ENCODE measurements at places on chromosomes 6 and 20.

DNA sequence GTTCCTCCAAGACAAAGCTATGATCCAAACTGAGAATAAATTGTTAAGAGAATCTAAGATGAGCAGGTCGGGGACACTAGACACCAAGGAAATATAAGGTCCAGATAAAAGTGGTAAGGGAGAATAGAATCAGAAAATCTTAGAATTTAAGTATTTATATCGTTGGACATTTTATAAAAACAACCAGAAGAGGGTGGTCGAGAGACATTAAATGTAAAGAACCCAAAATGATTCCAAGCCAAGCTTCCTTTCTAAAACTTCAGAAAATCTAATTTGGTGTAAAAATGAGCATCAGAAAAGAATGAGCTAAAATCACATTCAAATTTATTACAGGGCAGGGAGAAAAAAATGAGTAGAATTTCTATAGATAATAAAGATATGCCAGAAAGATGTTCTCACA lies 97.8 kb upstream of the OGFRL1 start:
- DNase-seq, result no peak

DNA sequence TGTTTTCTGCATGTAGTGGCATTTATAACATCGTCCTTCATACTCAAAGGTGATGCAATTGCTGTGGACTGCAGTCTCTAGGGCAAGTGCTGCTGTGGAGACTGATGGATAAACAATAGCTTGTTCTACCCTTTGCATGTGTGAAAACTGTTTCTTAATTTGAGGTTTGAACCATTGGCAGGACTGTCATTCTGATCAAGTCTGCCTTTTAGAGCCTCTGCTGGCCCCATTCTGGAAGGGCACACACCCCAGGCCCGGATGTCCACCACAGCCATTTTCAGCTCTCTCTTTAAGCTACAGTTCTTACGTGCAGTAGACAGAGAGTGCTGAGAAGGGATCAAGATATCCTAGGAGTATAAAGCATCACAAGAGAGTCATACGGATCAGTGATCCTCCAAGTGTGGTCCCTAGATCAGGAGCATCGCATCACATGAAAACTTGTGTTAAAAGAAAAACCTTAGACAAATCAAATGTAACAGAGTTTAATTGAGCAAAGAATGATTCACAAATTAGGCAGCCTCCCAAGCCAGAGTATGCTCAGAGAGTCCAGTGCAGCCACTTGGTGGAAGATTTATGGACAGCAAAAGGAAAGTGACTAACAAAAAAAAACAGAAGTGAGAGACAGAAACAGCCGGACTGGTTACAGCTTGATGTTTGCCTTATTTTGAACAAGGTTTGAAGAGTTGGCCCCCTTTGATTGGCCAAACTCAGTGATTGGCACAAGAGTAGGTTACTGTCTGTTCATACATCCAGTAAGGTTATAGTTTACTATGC lies 52.0 kb downstream of the FRK start:
- DNase-seq, result no peak

DNA sequence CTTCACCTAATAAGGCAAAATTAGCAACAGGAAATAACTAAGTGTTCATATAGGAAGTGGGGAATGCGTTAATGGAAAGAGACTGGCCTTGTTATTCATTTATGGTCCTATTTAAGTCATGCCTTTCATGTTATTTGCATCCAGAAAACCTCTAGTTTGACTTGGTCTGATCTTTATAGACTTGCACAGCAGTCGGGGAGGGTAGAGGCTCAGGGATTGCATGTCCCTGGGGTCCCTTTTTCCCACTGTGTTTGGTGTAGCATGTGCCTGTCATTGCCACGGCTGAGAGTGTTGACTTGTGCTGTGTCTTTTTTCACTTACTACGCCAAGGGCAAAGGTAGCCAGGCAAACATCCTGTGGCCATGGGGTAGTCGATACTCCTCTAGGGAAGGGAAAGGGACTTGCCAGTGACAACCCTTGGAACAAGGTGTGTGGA lies 105.4 kb upstream of the RIN2 start:
- DNase-seq, result no peak

DNA sequence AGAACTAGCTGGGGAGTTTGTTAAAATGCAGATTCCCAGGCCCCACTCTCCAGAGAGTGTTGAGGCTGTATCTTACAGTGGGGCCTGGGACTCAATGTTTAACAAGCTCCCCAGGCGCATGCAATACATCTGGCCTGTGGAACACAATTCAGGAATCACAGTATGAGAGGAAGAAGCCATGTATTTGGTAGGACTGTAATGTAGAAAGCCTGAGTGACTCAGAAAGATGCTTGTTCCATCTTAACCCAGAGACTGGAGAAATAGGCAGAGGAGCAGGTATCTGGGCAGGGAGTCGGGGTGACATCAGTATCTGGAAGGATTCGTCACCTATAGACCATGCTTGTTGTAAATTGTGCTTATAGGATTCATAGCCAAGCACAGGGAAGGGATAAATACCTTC lies 90.5 kb downstream of the UNC5CL start:
- DNase-seq, result no peak

DNA sequence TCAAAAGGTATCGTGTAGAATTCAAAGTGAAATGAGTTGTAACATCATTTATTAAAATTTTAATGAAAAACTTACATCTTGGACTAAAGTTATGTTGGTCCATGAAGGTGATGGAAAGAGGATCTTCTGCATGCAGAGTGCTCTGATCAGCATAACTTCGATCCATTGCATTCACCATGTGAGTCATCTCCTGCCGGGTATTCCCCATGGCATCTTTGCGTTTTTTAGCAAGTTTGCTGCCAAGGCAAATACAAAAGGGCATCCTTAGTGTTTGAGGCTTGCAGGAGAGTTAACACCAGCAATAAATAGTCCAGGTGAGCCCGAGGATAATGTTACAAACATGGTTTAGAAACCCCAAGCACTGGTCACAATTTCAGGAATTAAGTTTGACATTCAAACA lies 104.2 kb upstream of the THEMIS start:
- peak; percentile 35 for DNase-seq

DNA sequence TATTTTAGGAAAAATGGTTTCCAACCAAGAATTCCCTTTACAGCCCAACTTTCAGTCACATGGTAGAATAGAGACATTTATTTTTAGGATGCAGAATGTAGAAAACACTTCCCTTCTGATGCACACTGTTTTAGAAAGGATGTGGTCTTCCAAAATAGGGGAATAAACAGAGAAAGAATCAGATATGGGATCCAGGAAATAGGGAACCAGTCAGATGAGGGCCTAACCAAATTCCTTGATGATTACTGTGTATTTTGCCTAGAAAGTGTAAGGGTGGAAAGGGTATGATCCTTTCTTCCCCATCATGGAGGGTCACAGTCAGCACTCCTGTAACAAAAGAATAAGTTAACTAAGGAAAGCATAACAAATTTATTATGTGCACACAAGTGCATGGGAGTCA lies 27.4 kb downstream of the SLX4IP start:
- DNase-seq, result no peak

- DNase-seq, result no peak
Observed at GRCh38 chr6:138492113-138492512, 7.2 kb downstream of the NHSL1 start.

DNA sequence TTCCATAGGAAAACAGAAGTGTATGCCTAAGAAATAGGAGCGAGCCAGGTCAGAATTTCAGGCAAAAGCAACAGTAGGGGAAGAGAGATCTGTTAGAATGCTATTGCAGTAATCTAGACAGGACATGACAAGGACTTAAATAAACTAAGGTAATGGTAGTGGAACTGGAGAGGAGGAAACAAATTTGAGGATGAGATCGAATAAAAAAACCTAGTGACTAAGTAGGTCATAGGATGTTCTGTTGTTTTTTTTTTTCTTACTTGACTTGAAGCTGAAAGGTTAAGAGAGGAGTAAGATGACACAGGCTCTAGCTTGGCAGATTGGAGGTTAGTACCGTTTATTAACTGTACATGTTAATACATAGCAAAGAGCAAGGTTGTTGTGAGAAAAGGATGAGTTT lies 28.6 kb downstream of the ORC3 start:
- no peak for DNase-seq

GRCh38 chr6:16583144-16583762 lies 178.0 kb downstream of the ATXN1 start:
- no peak for DNase-seq

- DNase-seq, result peak; percentile 6
Observed at GRCh38 chr6:143872201-143872600, 7.9 kb downstream of the ZC2HC1B start.

DNA sequence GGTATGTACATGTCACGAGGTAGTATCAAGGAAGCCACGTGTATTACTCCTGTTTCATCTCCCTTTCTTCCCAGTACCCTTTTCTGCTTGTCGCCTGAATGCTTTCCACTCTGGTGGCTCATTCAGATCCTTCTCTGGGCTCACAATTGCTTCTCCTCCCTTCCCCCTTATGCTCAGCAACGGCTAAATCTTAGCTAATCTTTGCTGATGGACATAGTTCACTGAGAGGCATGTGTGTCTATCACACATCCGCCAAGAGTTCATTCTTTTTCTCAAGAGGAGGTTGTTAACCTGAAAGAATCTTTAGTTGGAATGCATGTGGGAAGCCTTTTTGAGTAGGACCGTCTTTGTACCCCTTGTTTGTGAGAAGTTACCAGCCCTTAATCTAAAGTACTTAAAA lies 25.8 kb upstream of the MROH8 start:
- no peak for DNase-seq

- DNase-seq, result peak; percentile 12
Observed at GRCh38 chr6:105263685-105264610, 84.1 kb upstream of the POPDC3 start.

GRCh38 chr6:28474441-28475219 lies 31.3 kb upstream of the ZSCAN23 start:
- peak; percentile 35 for DNase-seq

DNA sequence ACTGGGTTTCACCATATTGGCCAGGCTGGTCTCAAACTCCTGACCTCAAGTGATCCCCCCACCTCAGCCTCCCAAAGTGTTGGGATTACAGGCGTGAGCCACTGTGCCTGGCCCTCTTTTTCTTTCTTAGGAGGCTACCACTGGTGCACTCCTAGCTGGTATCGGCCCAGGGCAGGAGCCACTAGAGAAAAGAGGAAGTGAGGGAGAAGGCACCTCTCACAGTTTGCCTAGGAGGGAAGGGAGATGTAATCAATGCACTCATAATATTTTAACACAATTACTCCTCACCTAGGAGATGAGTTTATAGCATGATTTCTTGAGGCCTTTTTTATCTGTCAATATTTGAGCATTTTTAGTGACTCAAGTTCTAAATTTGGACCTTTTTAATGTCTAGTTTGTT lies 189.0 kb upstream of the SOX4 start:
- DNase-seq, result no peak

DNA sequence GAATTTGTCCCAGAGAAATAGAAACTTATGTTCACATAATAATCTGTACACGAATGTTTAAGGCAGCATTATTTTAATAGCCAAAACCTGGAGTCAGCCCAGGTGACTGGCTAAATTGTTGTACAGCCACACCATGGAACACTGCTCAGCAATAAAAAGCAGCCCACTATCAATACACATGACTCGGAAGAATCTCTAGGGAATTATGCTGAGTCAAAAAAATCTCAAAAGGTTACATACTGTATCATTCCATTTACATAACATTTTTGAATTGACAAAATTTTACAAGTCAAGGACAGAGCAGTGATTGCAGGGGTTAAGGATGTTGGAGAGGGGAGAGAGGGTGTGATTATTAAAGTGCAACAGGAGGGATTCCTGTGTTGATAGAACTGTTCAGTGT lies 163.4 kb downstream of the UBE3D start:
- no peak for DNase-seq

DNA sequence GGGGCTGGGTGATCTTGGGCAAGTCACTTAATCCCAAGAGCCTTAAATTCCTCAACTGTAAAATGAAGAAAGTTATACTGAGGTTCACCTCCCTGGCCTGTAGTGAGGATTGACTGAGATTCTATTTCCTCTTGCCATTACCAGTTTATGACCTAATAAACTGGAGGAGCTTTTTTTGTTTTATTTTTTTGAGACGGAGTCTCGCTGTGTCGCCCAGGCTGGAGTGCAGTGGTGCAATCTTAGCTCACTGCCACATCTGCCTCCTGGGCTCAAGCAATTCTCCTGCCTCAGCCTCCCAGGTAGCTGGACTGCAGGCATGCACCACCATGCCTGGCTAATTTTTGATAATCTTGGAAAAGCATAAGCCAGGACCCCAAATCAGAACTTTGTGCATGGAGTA lies 161.4 kb upstream of the SNX9 start:
- DNase-seq, result no peak

DNA sequence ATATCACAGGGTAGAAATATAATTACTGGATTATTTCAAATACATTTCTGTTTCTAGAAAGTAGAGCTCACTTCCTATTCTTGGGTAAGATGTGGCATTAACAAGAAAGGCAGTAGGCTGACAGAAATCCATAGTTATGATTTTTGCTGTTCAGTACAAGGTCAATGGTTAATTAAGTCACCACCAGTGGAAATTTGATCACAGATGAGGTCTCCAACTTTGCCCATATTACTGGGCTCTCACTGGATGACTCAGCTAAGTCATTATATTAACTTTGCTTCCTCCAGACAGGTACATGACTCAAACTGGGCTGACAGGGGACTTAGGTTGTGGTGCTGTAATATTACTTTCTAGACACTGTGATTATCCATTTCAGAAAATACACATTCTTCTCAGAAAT lies 212.4 kb downstream of the GRIK2 start:
- DNase-seq, result no peak

DNA sequence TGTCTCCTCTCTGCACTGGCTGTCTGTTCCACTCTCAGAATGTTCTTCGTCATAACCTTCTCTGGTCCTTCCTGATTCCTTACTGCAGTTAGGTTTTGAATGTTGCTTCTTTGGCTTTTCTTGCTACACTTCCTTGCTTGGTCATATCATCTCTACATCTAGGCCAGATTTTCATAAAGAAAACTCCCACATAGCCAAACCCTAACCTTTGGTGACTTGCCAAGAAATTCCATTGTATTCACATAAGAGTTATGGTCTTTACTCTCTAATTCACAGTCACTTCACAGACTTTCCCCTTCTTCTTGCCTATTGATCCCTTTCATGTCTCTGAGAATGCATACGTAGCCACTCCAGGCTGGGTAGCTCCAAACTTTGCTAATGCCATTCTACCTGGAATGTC lies 41.9 kb upstream of the SIM1 start:
- DNase-seq, result no peak

GRCh38 chr20:10076126-10077080 lies 41.6 kb downstream of the ANKEF1 start:
- DNase-seq, result no peak

- DNase-seq, result no peak
Observed at GRCh38 chr20:17519606-17520285, 11.4 kb downstream of the BFSP1 start.

All from activated CD8-positive, alpha-beta T cell treated with anti-CD3 and anti-CD28 coated beads for 36 hours (primary cell).